ENCODE measurements at places on chromosomes 3 and 15. TPM values are rescaled to one million over a fixed set of nuclear protein-coding genes. Genes with fewer than 3 reads are reported as not detected.

Gene CYP8B1
- not detected for total RNA-seq

DNA sequence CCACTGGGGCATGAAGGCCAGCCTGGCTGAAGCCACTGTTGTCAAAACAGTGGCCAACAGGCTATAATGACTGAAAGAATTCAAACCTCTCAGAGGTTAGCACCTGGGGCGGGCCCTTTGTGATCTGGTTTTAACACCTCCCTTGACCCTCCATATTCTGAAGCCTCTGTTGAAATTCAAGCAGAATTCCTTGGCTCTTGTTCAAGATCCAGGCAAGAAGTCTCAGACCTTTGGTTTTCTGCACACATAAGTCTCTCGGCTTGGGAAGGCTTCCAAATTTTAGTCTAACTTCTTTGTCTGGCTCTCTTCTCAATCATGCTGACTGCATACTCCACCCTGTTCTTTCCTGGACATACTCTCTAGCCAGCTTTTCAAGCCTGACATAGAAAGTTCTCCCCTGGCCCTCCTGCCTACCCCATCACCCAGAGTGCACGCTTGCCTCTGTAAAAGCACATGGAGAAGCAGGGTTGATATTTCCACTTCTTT is 144.5 kb downstream of the PDZRN3 start:
- no peak for DNase-seq

GRCh38 chr15:42199126-42199525 is 9.0 kb downstream of the VPS39 start:
- no peak for DNase-seq

DNA sequence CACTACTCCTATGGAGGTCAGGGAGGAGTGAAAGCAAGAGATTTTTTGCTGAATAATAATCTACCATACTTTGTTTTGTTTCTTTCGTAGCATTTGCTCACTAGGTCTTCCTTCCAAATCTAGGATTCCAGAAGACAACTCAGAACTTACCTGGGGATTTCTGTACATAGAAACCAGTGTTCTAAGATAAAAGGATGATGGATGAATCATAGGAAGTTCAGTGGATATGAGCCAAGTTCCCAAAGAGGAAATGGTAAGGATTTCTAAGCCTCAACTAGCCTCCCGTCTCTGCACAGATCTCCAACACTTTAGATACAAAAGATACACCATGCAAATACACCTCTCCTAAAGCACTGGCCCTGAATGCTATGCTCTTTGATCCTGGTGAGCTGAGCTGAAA is 283.9 kb downstream of the TAFA4 start:
- DNase-seq = no peak

DNA sequence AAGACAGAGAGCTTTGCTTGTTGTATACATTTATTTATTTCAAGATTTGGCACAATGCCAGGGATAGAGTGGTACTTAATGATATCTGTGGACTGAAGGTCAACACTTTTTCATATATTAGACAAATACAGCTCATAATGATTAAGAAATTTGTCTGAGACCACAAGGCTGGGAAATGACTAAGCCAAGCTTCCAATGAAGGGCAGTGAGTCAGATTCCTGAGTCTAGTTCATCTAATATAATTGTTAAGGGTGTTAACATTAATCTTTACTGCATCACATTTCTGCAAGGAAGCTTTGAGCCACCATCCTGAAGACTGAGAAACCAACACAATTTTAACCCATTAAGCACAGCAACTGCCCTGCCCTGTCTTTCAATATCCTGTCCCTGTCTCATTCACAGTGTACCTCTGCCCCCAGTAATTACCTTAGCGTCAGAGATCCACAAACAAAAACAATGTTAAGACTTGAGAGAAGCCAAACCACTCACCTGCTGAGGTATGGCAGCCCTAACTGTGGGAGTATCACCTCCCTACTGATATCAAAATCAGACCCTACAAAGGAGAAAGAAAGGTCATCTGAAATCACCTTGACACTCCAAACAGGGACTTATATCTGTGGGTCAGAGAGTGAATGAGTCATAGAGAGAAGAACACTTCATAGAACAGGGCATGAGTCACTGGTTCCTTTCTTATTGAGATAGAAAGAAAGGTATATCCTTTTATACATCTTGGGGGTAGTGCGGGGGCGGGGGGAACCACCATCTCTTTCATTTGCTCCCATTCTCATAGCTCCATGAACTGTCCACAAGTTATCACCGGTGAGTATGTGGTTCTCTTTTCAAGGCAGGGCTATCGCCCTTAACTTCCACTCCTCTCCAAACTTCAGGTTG is 74.7 kb downstream of the MAGI1 start:
- DNase-seq = peak; percentile 40

Gene CAMKV
- total RNA-seq = 0.50 TPM

GRCh38 chr3:171802590-171802956 is 7.7 kb downstream of the PLD1 start:
- DNase-seq = no peak

GRCh38 chr3:13042715-13043271 is 30.4 kb downstream of the IQSEC1 start:
- DNase-seq = no peak

Measured in activated T-cell treated with anti-CD3 and anti-CD28 coated beads, Interleukin-2, amount 50 U/mL, for 72 hours (primary cell).